CD4-positive, alpha-beta T cell treated with Interferon alpha-2 for 1 hour (primary cell): ENCODE measurements at places on chromosomes 2 and 18.

GRCh38 chr2:177169810-177170514, 42.6 kb upstream of the HNRNPA3 start:
- no peak for DNase-seq

DNA sequence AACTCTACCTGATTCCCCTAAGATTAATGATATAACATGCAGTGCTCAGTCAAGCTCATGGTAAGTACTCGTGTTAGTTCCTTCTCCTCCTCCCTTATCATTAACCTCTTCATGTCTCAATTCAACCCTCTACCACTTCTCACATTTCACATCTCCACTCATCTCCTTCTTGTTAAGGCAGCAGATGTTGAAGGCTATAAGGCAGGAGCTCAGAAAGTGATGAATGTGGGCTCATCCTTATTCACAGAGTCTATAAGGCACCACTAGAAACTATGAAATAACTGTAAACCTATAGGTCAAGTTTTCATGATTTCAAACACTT, 56.0 kb downstream of the CLHC1 start:
- no peak for DNase-seq

- DNase-seq = no peak
These were observed 1.6 kb upstream of the MGAT4A start for GRCh38 chr2:98732430-98733051.

DNA sequence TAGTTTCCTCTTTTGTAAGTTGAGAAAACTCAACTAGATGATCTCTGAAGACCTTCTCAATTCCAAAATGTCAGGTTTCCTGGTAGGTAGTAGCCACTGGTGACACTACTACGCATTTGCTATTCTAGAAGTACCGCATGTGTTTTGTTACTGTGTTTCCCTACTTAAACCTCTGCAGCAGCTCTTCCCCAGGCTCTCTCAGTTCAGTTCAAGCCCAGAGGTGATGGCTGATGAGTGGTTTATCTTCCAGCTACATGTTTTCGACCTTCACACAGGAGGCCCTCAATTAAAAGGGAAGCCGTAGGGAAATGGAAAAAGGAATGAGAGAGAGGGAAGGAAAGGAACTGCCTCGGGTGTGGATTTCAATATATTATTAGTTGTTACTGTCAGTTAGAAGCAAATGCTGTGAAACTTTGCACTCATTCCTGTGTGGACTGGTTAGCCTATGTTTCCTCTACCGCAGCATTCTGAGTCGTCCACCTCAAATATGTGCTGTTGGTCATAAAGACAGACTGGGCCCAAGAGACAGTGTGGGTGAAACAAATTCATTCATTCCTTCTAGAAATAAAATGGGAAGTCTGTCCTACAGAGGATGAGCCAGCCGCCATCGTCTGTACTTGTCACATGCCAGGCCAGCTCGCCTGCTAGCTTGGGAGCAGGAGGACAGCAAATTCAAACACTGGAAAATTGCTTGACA, 455.2 kb upstream of the RAB12 start:
- DNase-seq = no peak

DNA sequence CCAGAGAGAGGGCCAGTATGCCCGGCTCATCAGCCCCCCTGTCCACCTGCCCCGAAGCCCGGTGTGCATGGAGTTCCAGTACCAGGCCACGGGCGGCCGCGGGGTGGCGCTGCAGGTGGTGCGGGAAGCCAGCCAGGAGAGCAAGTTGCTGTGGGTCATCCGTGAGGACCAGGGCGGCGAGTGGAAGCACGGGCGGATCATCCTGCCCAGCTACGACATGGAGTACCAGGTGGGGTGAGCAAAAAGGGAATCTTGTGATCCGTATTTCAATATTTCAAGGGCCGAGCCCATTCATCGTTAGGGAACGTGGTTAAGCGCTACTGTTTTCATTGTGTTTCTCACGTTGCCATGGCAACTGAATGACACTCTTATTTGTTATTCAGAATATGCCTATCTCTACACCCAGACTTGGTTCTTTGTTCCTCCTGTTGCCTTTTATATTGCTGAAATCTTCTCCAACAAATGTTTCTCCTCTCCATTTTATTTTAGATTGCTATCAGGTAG, 81.5 kb downstream of the NRP2 start:
- peak; percentile 9 for DNase-seq
